Omental fat pad (tissue), 4 donors: ENCODE measurements at places on chromosomes 3 and 15. TPM values are rescaled to one million over a fixed set of nuclear protein-coding genes. Genes with fewer than 3 reads are reported as not detected.

Gene LYZL4
- total RNA-seq: not detected

Gene UROC1
- total RNA-seq: not detected

Gene NCBP2
- total RNA-seq: 63.3 TPM

Gene FGF7
- 115 TPM for total RNA-seq

Gene AP3B2
- 0.31 TPM for total RNA-seq

Gene USP3
- 53.4 TPM for total RNA-seq

Gene TMEM207
- total RNA-seq: not detected

Gene HPS3
- 17.1 TPM for total RNA-seq

Gene NR2E3
- 0.24 TPM for total RNA-seq

Gene SPATA12
- not detected for total RNA-seq

Gene GUCA1C
- total RNA-seq: not detected

Gene CSPG4
- total RNA-seq: 50.4 TPM

Gene PLXNA1
- 27.4 TPM for total RNA-seq

Gene SLCO2A1
- 22.5 TPM for total RNA-seq

Gene RASGRP1
- 1.9 TPM for total RNA-seq

Gene DNAH1
- 11.9 TPM for total RNA-seq

DNA sequence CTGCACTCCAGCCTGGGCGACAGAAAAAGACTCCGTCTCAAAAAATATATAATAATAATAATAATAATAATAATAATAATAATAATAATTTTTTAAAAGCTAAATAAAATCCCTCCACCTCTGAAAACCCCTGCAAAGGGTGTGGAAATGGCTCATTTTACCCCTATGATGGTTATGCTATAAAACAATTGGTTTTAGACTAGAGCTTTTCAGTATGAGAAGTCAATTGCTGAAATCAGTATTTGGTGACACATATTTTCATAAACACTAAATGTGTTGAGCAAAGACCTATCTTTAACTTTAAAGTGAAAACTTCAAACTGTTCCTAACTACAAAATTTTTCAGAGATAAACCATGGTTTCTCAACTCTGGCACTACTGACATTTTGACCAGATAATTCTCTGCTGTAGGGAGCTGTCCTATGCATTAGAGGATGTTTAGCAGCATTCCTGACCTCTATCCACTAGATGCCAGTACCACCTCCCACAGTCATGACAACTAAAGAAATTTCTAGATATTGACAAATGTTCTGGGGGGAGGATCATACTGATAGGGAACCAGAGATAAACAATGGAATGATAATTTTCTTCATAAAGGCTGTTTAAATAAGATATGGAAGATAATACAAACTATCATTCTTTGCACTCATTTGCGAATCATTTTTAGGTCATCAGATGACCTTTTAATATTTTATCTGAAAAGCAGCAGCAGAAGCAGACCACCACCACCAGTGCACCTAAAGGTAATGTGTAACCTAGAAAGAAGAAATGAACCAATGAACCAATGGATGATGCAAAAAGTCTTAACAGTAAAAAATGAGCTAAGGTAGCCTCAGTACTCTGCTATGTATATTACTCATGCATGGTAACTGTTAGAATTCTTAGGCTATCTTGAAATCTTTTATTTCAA, 13.8 kb downstream of the PTPN9 start:
- no peak for DNase-seq

DNA sequence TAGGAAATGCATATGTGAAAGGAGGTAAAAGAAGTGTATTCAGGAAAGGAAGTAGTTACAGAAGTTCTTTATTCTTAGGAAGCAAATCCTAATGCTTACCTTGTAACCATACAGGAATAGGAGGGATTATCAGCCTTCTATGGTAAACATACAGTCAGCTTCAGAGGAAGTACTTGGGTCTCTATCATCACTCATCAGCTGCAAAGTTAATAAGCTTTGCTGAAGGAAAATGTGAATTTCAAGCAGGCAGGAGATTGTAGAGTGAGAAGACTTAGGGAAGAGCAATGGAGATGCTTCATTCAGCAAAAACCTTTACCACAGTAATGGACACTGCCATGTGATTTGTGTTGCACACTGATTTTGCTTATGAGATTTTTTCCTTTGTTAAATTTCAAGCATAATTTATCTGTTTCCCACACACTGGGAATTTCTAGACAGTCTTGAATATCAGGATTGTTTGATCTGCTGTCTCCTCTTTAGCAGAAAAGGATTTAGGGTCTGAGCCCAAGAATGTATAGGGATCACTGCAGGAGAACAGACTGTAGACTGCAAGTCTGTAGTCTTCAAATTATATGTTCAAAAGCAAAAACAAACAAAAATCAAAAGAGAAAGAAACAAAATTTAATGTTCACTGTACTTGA, 150.8 kb downstream of the ZNF609 start:
- no peak for DNase-seq

GRCh38 chr15:83435782-83436181, 11.4 kb upstream of the SH3GL3 start:
- DNase-seq: no peak

GRCh38 chr3:1883534-1883933, 215.1 kb upstream of the CNTN4 start:
- no peak for DNase-seq

GRCh38 chr3:4908433-4909156, 70.6 kb upstream of the BHLHE40 start:
- no peak for DNase-seq

DNA sequence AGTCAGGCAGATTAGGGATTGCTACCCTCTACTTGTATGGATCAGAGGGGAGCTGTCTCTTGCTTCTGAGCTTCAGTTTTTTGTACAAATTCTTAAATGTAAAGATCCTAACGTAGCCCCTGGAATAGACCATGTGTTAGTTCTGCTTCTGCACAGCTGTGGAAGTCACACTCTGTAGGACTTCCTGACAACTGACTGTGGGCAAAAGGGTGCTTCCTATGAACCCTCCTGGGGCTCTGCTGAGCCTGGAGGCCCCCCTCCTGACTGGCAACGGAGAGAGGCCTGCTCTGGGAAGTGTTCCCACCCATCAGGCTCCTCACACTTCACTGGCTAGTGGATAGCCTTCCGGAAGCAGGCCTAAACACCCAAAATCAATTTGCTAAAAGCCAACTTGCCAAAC, 131.0 kb downstream of the RPLP1 start:
- DNase-seq: no peak

- no peak for DNase-seq
These were observed 13.4 kb downstream of the TMEM202 start for GRCh38 chr15:72411544-72411943.

GRCh38 chr15:39625451-39625850, 44.6 kb downstream of the THBS1 start:
- DNase-seq: no peak

- DNase-seq: no peak
These were observed 34.7 kb downstream of the FOXL2 start for GRCh38 chr3:138912237-138912636.

DNA sequence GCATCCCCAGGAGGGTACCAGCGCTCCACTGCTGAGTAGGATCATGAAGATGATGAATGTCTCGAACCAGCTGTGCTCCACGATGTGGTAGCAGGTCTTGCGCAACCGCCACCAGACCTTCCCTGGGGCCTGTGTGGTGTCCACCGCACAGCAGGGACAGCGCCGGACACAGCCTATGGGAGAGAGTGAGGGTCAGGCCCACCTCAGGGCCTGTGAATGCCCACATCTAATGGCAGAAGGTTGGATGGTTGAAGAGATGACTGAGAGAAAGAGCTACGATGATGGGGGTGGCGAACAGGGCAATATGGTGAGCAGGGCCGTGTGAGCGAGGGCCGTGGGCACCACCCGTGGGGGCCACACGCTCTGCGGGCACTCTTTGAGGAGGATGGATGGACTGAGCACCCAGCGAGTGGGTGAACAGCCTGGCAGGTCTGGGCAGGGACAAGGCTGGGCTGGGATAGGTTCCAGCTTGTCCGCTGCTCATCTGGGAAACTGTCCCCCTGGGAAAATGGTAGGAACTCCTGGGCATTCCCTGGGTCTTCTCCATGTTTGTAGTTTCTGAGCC, 74.1 kb downstream of the SCN5A start:
- no peak for DNase-seq

DNA sequence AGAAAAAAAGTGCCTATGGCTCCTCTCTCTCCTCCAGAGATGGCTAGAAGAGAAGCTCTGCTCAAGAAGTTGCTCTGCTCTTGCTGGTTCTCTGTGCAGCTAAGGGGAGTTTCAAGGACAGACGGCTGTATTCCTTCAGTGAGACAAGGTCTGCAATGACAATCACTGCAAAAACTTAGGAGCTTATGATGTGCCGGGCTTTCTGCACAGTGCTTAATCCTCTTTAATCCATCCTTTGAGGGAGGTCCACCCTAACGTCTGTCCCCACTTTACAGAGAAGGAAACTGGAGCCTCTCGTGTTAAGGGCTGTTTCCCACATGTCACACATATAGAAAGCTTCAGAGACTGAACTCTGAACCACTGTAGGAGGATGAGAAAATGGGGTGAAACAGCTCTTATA, 260.6 kb downstream of the MEX3B start:
- no peak for DNase-seq

DNA sequence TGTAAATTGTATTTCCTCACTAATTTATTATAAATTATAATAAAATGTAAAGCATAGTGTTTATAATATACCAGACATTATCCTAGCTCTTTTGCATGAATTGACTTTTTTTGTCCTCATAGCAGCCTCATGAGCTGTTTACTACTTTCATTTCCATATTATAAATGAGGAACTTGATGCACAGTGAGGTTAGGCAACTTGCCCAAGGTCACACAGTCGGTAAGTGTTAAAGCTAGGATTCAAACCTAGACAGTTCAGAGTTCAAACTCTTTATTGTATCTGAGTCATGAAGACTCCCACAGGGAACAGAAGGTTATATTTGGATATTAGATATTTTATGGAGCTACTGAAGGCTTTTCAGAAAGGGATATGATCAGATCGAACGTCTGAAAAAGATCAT, 322.2 kb upstream of the SATB1 start:
- DNase-seq: no peak

DNA sequence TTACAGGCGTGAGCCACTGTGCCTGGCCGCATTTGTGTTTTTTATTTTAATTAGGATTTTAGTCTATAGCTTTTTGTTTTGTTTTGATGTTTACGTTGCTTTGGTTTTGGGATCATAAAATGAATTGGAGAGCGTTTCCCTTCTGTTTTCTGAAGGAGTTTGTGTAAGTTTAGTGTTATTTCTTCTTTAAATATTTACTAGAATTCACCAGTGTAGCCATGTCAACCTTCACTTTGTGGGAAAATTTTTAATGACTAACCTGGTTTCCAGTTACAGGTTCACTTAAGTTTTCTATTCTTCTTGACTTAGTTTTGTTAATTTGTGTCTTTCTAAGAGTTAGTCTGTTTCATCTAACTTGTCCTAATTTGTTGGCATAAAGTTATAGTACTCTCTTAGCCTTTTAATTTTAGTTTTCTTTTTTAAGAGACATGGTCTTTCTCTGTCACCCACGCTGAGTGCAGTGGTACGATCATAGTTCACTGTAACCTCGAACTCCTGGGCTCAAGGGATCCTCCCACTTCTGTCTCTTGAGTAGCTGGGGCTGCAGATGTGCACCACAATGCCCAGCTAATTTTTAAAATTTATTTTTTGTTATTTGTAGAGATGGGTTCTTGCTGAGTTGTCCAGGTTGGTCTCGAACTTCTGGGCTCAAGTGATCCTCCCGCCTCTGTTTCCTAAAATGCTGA, 61.0 kb downstream of the CHD2 start:
- DNase-seq: no peak

- no peak for DNase-seq
These were observed 2.6 kb upstream of the RBM15B start for GRCh38 chr3:51388286-51389029.

DNA sequence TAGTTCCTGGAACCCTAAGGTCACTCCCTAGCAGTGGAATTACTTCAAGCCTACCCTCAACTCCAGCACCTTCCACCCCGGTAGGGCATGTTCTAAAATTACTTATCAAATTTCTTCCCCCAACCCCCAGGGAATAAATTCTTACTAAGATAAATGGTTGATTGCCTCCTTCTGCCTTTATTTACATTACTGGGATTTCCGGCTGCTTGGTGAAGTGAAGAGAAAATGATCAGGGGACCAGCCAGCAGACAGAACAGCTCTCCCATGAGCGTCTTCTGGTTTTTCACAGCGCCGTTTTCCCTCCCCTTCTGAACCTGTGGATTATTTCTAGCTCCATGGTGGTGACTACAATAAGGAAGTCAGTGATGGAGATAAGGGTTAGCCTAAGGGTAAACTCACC, 521.5 kb upstream of the PPP2R3A start:
- no peak for DNase-seq

- no peak for DNase-seq
These were observed 945.6 kb upstream of the GBE1 start for GRCh38 chr3:82707035-82707434.

- no peak for DNase-seq
These were observed 3.8 kb downstream of the PLD1 start for GRCh38 chr3:171806200-171807128.

GRCh38 chr3:131819381-131820055, 215.3 kb downstream of the CPNE4 start:
- no peak for DNase-seq

DNA sequence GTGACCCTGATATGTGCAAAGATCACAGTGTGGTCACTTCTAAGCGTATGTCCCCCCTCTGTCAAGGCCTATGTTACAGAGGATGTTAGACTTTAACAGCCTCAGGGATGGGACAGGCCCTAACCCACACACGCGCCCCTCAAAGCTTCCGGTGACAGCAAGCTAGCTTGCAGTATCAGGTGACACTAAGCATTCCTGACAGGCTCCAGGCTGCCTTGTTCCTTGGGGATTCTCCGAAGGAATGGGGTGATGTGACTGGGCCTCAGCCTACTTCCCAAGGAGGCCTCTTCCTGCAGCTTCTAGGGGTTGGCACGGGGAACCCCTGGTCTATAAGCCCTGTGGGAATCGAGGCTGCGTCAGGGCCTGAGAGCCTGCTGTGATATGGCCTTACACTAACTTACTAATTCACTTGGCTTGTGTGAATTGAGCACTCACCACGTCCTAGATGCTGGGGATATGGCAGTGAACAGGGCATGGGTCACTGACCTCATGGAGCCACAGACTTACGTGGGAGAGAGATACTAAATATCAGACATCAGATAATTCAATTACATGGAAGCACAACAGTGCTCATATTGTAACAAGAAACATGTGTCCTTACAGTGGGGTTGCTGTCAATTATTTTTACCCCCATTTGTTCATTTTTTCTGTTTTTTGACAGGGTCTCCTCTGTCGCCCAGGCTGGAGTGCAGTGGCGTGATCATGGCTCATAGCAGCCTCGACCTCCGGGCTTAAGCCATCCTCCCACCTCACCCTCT, 11.4 kb upstream of the SPTBN5 start:
- DNase-seq: no peak

GRCh38 chr15:33860754-33861153, 107.5 kb upstream of the CHRM5 start:
- no peak for DNase-seq

- DNase-seq: no peak
These were observed 36.9 kb upstream of the SPRED1 start for GRCh38 chr15:38215707-38216106.

- DNase-seq: no peak
These were observed 104.0 kb upstream of the MYRIP start for GRCh38 chr3:39705351-39705900.

- DNase-seq: no peak
These were observed 25.7 kb downstream of the RPLP1 start for GRCh38 chr15:69478259-69478781.

- DNase-seq: no peak
These were observed 189.3 kb downstream of the NFKBIZ start for GRCh38 chr3:102038477-102039142.

- DNase-seq: no peak
These were observed 92.9 kb downstream of the GPR156 start for GRCh38 chr3:120192159-120192558.
